ENCODE measurements at places on chromosomes 12 and 14.

DNA sequence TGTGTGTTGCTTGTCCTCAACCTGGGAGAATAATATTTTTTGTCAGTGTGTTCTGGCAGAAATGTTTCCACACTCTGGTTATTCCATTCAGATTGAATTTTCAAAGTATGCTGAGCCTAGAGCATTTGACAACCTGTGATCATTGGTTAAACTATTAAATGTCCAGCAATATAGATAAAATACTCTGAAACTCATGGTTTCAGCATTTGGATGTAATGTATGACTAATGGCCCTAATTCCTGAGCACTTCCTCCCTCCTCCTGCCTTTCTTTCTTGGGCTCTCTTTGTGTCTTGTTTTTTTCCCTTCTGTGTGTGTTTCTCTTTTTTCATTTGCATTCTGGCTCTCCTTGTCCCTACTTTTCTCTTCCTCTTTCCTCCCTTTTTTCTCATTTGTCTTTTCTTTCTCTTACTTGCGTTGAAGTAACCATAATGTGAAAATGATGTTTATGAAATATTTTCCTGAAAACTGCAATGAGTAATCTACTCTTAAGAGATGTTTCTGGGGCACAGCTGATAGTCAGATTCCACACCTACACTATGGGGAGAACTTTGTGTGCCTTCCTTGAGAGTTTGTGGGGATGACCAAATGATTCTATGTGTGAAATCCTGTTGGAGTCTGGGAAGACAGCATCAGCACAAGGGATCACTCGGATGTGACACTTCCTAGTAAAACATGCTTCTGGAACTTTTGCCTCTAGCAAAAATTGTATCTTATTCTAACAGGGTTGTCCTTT, 74.6 kb downstream of the FRMD6 start:
- DNase-seq: no peak

- no peak for DNase-seq
These were observed 24.7 kb upstream of the RNASE1 start for GRCh38 chr14:20827326-20827725.

DNA sequence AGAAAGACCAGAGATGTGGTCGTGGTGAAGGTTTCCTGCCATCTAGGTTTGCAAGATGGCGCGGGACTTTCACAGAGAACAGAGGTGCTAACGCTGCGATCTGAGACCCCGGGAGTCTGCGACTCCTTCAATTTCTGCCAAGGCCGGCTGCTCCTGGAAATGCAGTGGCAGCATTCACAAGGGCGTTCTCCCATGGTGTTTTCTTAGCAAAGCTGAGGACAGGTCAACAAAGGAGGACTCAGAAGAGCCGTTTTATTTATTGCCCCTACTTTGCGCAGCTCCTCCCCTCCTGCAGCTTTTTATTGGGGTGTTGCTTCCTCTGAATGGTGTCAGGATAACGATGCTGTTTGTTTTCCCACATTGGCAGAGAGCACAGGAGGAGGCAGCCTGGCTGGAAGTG, 86.3 kb downstream of the TMEM132C start:
- DNase-seq: no peak

DNA sequence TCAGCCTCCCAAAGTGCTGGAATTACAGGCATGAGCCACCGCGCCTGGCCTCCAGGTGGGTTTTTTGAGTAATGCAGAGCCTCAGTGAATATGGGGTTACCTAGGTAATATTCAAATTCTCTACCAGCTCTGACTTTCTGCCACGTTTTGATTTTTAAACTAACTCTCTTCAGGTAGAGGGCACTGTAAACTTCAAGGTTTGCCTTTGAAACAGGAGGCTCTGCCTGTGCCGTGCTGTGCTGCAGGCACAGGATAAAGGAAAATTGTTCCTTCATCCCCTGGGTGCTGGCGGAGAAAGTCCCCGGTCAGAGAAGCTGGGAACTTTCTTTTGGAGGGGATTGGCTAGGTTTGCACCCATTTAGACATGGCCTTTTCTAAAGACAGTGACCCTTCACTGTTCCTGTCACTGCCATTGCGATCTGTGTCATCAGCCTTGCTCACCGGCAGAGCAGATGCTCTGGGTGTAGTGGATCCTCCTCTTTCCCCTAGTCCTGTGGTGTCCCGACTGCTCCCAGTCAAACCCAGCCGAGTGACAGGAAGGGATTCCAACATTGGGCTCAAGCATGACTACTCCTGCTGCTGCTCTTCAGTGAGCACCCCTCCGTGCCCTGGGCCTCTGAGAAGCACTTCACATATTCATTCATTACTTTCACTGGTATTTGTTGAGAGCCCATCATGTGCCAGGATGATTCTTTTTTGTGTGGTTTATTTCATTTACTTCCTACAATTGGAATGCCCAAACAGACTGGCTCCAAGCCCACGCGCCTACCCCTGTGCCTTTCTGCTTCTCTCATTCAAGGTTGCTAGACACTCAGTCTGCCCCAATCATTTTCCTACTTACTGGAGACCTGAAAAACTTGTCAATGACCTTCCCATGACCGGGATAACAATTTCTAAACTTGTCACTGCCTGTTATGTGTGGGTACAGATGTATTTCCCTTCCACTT, 103.6 kb downstream of the TMEM30B start:
- DNase-seq: peak; percentile 85

- DNase-seq: no peak
These were observed 8.4 kb downstream of the NIN start for GRCh38 chr14:50822501-50823042.

DNA sequence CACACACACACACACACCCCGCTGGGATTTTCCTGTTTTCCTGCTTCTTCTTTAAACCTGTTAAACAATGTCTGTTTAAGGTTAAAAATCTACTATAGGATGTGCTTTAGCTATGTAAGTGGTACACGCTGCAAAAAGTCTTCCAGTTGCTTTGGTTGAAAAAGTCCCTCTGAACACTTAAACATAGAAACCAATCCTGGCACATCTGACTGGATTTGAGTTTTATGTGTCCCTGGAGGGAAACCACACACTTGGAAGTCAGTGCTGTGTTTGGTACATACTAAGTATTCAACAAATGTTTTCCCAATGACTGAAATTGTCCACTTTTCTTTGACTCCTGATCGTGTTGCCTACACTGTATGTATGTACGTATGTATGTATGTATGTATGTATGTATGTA, 22.0 kb downstream of the CFL2 start:
- no peak for DNase-seq

GRCh38 chr12:116338064-116338846, 60.8 kb upstream of the MED13L start:
- no peak for DNase-seq

DNA sequence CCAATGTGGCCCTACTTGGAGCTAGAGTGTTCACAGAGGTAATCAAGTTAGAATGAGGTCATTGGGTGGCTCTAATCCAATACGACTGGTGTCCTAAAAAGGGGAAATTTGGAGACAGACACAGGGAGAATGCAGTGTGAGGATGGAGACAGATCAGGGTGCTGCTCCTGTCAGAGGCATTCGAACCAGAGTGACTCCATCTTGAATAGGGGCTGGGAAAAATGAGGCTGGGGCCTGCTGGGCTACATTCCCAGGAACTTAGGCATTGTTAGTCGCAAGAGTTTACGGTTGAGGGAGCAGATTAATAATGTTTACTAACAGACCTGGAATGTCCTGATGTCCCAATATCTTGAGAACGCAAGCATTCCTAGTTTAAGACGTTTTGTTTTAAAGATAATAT, 20.2 kb downstream of the TNFAIP2 start:
- peak; percentile 41 for DNase-seq

GRCh38 chr12:52121824-52122539, 42.5 kb downstream of the SMIM41 start:
- peak; percentile 57 for DNase-seq

DNA sequence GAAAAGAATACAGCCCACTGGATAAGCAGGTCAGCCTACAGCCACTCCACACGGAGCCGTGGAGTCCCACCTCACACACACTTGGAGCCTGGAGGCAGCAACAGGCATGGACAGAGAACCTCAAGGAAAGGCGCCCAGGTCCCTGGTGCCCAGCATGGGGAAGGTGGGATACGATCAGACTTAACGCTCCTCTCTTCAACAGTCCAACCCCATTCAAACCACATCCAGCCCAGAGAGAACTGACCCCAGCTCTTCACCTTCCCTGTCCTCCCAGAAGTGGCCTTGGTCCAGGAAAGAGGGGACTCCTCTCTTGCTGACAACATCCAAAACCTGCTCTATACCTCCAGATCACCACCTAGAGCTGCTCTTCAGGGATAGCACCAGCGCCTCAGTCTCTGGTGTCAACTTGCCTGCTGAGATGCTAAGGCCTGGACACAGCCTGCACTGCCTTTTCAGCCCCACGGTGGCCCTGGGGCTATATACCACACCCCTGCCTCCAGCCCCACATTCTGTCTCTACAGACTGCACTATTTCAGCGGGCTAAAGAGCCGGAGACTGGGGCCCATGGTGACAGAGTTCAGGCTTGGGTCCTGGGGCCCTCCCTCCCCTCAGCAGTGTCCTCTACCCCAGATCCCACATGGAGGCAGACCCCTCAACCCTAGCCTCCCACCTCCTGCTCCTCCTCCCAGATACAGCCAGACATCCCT, 7.0 kb downstream of the ADCY6 start:
- DNase-seq: no peak

GRCh38 chr14:95190857-95191256, 33.5 kb upstream of the DICER1 start:
- DNase-seq: no peak

GRCh38 chr14:66072190-66073084, 413.7 kb upstream of the CCDC196 start:
- DNase-seq: peak; percentile 2

DNA sequence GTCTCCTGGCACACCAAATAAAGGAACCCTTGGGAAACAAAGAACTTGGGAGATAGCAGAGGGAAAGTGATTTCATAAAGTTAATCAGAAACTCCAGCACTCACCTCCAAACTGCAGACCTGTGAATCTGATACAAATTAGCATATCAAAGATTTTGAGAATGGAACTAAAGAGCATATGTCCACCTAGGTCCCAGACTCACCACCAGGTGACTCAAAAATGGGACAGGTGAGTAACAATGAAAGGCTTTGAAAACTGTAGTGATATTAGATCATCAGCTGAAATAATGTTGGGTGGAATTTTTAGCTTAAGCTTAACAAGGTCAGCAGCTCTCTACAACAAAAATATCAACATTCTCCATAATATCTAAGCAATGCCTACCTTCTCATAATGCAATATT, 214.8 kb downstream of the RERGL start:
- DNase-seq: no peak

GRCh38 chr14:95918466-95918865, 41.8 kb downstream of the TUNAR start:
- DNase-seq: no peak

GRCh38 chr14:84129941-84130340, 1400.0 kb upstream of the FLRT2 start:
- DNase-seq: no peak

GRCh38 chr12:47021298-47021697, 58.1 kb upstream of the PCED1B start:
- DNase-seq: peak; percentile 91

DNA sequence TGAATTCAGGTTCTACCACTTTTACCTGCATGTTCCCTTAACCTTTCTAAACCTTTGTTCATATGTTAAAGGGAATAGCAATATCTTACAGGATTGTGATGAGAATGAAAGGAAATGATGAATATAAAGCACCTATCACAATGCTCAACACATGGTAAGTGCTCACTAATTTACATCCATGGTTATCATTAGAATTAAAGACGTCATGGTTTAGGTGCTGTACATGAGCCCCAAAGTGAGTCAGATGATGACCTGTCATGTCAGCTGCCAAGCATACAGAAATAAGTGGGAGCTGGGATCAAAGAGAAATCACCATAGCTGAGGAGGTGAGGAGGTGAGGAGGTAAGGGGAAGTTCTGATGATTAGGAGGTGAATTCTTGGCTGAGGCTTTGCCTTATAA, 135.9 kb upstream of the ATP2B1 start:
- DNase-seq: no peak

DNA sequence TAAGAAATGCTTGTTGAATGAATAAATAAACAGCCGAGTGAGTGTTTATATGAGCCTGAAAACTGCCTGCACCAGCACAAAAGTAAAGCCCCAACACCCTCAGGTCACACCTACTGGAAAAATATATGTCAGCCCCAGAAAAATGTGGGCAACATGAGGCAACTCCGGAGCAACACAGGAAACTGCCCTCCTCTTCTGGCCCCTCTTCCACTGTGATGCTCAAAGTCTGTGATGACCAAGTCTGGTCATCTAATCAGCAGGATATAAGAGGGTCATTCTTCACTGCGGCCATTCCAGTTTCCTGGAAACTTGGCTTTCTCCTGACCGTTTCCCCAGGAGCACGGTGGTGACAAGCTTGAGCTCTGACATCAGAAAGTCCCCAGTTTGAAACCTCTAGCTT, 159.6 kb upstream of the PZP start:
- DNase-seq: no peak

GRCh38 chr12:46259713-46260112, 9.1 kb downstream of the SLC38A1 start:
- DNase-seq: no peak

DNA sequence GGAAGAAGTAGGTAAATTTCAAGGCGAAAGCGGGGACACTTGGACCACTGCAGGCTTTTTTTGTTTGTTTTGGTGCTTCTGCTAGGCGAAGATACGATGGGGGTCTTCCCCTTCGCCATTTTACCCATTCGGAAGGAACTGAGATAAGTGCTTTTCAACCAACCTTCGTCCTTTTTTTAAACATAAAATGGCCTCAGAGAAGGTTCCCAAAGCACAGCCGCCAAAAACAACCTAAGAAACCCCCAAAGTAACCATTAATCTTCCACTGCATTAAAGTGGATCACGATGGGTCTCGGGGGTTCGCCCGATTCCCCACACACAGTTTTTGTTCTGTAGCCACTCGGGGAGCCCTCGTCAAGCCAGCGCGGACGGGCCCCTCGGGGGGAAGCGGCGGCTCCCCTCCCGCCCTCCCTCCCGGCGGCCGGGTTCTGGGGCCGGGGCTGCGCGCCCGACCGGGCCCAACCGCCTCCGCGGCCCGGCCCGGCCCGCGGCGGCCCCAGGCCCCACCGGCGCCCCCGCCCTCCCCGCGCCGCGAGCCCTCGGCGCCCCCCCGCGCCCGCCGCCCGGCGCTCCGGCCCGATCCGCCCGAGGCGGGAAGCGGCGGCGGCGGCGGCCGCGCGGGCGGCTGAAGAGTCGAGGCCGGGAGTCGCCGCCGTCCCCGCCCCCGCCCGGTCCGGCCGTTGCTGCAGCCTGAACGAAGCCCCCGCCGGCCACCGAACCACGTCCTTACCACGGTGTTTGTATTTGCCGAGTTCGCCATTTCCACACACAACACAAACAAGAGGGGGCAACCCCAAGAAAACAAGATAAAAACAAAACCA, 790 bp downstream of the GTF2A1 start:
- DNase-seq: peak; percentile 29

GRCh38 chr12:131909752-131910219, 15.4 kb downstream of the ULK1 start:
- no peak for DNase-seq

GRCh38 chr12:73677520-73678291, 859.9 kb upstream of the ATXN7L3B start:
- DNase-seq: no peak

GRCh38 chr12:53399896-53400295, 19.9 kb downstream of the SP1 start:
- DNase-seq: no peak

All from M059J (cell line).